ENCODE measurements at places on chromosomes 16 and 17. TPM values are rescaled to one million over a fixed set of nuclear protein-coding genes. Genes with fewer than 3 reads are reported as not detected.

Gene EMP2
- total RNA-seq, result 9.2 TPM

Gene SULT1A2
- total RNA-seq, result 1.5 TPM

DNA sequence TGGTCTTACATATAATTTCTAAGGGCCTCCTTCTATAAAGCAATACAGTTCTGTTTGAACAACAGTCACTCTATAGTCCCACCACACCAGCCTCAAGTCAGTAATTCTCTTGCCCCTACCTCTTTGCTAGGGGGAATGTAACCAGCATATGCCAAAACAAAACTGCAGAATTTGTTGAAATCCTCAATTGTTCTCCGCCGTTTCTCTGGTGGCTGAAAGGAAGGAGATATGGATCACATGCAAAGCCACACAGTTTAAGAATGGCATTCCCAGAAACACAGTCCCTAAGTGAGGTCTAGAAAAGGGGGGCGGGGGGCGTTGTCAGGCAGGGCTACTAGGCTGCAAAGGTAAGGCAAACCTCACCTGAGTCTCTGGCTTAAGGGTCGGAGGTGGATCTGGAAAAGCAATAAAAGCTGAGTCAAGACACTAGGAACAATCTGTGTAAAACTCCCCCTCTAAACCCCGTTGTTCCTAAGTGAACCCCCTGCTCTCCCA is 1.9 kb downstream of the PHF23 start:
- no peaks in the 10 kb centered on the region for H3K27me3 ChIP-seq
- DNase-seq, result no peak
- peak overlapping the region; percentile 82 for H3K4me3 ChIP-seq
- peak overlapping the region; percentile 88 for H3K27ac ChIP-seq
- peaks cover 43% of the 10 kb centered on the region for H3K4me1 ChIP-seq

- H3K27me3 ChIP-seq, result no peaks in the 10 kb centered on the region
- peak overlapping the region; percentile 55 for H3K27ac ChIP-seq
- peak; percentile 94 for DNase-seq
- H3K4me3 ChIP-seq, result no peak overlapping the region
Observed at GRCh38 chr16:1299012-1299867, 10.2 kb upstream of the UBE2I start.
